ENCODE measurements at places on chromosomes 16 and 17.

DNA sequence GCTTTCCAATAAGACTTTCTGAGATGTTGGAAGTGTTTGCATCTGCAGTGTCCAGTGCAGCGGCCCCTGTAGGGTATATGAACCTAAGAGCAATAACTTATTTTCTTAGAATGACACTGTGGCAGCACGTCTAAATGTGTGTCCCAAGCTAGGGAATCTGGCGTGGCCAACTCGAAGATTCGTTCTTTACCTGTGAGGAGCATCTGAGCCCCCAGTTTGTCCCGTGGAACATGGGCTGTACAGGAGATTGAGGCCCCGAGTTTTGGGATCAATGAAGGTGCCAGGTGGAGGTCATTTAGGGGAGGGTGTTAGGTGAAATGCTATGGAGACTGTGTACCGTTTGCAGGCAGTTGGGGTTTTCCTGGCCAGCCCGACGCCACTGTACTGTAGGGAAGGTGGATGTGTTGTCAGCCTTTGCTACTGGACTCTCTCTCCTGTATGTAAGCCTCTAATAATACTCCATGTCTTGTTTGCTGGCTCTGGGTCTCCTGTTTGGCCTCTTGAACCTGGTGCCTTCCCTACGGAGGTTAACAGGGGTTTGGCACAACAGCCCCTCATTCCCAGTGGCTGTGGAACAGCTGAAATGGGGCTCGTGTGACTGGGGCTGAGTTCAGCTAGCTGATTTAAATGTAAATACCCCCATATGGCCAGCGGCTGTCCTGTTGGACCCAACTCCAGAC is 45.5 kb upstream of the SDK2 start:
- no peak for DNase-seq

DNA sequence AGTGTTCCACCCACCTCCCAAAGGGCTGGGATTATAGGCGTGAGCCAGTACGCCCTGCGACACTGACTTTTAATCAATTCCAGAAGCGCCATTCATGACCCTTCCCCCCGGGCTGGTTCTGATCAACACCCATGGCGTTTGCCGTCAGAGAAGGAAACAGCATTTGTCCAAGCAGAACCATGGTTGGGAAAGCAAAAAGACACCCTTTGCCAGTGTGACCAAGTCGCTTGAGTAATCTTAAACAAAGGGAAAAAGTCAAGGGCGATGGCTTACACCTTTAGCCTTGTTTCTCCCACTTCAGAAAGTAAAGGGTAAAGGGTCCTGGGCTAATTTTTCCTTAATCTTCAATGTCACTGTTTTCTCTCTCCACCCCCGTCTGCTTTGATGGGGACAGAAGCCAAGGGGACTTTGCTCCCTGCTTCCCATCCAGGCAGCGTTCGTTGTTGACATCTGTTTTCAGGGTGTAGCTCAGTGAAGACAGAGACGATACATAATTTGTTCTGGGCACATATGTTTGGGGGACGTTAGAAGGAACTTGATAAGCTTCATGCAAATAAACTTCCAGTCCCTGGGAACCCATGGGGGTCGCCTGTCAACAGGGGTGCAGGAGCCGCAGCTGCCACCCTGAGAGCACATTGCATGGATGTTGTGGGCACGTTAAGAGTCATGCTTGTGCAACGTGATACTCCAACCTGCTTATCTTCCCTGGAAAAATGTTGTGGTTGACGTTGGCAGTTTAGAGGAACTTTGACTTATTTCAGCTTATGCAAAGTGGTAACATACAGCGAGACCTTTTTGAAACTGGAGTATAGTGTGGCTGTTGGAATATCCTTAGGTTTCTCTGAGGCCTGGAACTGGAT is 50.6 kb upstream of the TANGO6 start:
- no peak for DNase-seq

GRCh38 chr17:6506679-6507231 is 49.6 kb downstream of the PITPNM3 start:
- no peak for DNase-seq

GRCh38 chr16:17306745-17307144 is 164.0 kb downstream of the XYLT1 start:
- no peak for DNase-seq

GRCh38 chr16:3774156-3774767 is 56.9 kb upstream of the TRAP1 start:
- DNase-seq, result no peak

GRCh38 chr16:80233097-80233835 is 307.5 kb upstream of the DYNLRB2 start:
- no peak for DNase-seq

DNA sequence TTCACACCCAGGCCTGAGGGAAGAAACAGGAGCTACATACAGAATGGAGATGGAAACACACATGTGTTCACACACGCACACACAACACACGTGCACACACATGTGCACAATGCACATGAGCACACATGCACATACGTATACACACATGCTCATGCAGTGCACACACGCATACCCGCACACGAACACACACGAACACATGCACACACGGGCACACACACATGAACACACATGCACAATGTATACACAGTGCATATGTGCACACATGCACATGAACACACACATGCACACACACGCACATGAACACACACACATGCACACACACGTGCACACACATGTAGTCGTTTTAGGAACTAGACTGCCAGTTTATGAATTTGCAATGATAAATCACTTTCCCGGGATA is 49.3 kb upstream of the CDR2 start:
- DNase-seq, result no peak

- DNase-seq, result no peak
These were observed 365.8 kb upstream of the DYNLRB2 start for GRCh38 chr16:80175011-80175410.

GRCh38 chr17:56325313-56326000 is 172.2 kb downstream of the ANKFN1 start:
- no peak for DNase-seq

GRCh38 chr17:6996256-6997011 is 585 bp downstream of the ALOX12 start:
- DNase-seq, result no peak

DNA sequence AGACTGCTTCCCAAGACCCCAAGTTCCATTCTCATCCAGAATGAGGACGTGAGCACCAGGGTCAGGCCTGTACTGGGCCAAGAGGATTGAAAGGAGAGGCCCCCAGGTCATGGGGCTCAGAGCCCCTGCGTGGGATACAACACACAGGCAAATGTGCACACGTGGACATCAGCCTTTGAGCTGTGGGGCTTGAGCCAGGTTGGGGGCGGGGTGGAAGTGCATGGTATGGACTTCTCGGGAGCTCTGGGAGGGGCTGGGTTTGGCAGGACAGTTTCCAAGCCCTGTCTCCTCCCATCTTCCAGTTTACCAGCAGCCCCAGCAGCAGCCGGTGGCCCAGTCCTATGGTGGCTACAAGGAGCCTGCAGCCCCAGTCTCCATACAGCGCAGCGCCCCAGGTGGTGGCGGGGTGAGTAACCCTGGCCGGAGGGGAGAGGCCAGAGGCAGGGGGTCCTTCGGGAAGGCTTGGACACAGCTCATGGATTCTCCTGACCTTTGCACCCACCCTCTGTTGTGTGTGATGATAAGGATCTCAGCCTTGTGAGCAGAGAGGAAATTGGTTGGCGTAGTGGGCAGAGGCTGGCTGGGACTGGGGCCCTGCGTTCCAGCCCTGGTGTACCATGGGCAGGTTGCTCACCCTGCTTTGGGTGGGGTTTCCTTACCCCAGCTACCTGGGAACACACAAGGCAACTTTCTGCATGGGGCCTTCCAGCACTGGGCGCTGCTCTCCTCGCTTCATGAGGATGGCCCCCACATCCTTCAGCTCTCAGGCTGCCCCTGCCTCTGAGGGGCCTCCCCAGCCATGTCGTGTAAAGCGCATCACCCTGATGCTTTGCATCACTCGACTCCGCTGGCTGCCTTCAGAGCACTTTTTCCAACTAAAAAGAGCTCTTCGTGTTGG is 10.4 kb upstream of the LASP1NB start:
- peak; percentile 2 for DNase-seq

DNA sequence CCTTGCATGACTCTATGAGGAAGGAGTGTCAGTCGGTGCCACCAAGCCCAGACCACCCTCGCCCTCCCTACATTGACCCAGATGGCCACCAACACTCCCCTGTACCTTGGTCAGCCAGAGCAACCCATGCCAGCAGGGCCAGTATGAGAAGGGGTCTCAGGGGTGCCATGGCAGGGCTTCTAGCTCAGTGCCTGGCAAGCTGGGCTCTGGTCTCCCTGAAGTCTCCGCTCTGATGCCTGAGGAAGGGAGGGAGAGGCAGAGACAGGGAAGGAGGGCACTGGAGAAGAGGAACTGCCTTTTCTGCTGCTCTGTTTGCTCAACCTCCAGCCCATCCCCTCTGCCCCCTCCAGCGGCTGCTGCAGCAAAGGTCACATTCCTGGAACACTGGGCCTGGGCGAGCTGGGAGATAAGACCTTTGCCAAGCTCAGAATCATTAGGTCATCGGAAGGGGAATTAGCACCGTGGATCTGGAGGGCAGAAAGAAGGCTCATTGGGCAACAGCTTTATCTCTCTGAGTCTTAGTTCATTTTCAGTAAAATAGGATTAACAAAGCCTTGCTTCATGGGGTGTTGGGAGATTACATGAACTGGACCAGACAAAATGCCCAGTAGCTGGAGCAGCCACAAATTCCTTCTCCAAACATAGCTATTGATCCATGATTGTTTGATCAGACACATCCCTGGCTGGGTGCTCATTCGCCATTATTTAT is at the start of gene VTN:
Gene VTN, minus strand, starts transcription at position 273 of the 709 bp plus-strand sequence. Its CDS starts 104 bp downstream, at position 169.
- no peak for DNase-seq

DNA sequence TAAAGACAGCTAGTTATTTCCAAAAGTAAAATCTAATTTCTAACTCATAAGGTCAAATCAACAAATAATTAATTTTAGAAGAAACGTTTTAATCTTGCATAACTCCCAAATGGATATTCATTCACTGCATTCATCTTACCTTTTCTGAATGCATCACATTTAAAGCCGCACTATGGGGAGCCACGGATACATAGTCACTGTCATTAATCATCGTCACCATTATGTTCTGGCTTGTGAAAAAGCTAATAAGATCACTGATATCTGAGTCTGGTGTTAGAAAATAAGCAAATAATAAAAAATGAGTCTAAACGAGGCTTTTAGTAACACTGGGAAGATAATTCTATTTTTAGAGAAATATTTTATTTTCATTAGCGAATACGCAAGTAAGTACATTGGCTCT is 42.4 kb upstream of the ABCA10 start:
- no peak for DNase-seq

DNA sequence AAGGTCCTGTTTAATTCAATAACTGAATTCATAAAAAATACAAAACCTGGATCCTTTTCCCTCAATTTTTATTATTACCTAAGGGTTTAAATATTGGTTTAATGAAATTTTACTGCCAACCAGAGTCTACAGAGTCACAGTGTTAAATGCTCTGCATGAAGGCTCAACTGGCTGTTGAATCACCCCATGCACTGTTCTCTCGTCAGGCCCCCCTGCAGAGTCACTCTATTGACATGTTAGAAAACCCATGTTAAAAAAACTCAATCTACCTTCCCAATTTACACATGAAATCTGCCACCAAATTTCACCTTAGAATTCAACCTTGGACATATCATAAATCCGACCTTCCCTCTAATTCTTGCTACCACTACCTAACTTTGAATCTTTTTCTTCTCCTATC is 43.3 kb upstream of the ULK2 start:
- DNase-seq, result no peak

DNA sequence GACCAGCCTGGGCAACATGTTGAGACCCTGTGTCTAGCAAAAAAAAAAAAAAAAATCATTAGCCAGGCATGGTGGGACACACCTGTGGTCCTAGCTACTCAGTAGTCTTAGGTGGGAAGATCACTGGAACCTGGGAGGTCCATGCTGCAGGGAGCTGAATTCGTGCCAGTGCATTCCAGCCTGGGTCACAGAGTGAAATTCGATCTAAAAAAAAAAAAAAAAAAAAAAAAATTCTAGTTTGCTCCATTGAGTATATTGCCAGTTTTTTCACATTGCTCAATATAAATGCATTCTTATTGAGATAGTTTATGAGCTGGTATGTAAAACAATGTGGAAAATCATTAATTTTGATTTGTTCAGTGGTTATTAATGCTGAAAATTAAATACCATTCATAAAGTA is 52.0 kb downstream of the ABHD15 start:
- no peak for DNase-seq

- no peak for DNase-seq
These were observed 13.7 kb downstream of the RNF213 start for GRCh38 chr17:80274331-80274730.

DNA sequence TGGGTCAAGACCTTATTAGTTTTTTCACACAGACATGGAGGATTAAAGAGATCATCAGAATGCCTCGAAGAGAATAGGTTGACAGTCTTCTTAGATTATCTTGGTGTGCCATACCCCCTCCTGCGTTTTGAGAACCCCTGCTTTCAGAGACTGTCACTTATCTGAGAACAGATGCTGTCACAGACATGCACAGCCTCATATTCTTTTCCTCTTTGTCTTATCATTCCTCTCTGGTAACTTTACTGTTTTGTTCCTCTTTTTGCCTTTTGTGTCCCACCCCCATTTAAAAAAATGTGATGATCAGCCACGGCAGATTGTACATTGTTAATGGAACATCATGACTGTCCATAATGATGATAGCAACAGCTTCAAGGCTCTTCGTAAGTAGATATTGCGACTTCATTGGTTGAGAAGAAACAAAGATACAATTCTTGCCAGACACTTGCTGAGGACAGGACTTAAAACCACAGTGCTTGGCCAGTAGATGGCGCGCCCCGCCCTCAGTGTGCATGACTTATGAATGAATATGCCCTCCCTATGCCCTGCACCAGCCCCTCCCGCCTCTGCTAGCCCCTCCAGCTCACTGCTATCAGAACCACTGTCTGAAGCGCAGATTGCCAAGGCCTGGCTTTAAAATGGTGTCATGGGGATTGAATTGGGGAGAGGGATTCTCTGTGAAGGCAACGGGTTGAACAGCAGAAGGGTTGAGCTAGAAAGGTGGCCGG is 2.6 kb upstream of the PITPNC1 start:
- DNase-seq, result peak; percentile 77

DNA sequence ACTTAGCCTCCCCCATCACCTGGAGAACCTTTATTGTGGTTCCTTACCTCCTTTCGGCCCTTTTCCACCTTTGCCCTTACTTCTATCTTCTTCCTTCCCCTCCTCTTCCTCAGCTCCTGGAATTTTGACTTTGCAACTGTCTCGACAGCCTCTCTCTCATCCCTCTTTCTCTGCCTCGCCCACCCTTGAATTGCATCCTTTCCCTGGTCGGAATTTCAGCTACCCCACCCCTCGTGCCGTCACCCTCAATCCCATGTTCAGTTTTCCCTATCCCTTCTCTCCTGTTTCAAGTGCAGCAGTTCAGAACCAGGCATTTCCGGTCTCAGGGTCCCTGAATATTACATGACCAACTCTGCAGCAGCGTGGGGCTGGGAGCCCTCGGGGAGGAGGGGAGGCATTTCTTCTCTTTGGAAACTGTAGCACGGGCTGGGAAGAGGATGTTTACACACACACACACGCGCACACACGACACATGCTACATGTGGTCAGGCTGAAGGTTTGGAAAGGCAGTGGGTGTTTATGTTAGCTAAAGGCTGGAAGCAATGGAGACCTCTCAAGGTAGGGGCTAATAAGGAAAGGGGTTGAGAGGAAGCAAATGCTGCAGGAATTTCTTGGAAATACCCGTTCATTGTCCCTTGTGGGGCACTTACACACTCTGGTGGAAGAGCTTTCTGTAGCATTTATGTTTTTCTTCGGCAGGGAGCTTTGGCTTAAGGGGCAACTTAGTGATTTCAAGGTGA is 971 bp downstream of the MINK1 start:
- peak; percentile 14 for DNase-seq
